Psoas muscle (tissue), 8 donors: ENCODE measurements at places on chromosomes 1 and 21. TPM values are rescaled to one million over a fixed set of nuclear protein-coding genes. Genes with fewer than 3 reads are reported as not detected.

- no peak for DNase-seq
Observed at GRCh38 chr1:20058531-20058930, 11.5 kb upstream of the PLA2G5 start.

DNA sequence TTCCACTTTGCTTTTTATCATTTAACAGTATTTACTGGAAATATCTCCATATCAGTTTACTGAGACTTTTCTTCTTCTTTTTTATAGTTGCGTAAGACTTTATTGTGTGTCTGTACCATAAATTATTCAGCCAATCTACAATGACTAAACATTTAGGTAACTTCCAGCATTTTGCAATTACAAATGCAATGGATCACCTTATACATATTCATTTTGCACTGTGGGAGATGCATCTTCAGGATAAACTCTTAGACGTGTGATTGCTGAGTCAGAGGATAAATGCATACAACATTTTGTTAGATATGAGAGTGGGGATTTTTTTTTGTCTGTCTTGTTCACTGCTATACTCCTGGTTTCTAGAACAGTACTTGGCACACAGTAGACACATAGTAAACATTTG is 95.7 kb upstream of the GCLM start:
- DNase-seq, result no peak

DNA sequence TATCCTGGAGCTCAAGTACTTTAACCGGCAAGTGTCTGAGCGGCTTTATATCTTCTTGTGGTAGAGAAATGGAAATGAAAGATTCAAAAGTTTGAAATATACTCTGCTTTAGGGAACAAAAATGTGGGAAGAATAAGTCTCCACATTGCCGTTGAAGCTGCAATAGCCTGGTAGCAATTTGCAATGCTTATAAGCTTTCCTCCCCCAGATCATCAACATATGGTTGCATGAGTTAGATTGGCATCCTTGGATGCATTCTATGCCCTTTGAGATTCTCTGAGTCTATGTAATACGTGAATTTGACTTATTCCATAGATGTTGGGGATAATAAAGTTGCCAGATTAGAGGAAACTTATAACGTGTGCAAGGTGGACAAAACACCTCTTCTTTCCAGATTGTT is 86.1 kb upstream of the KCNK1 start:
- DNase-seq, result no peak

- DNase-seq, result no peak
Observed at GRCh38 chr1:209542585-209542984, 40.9 kb upstream of the CAMK1G start.

- no peak for DNase-seq
Observed at GRCh38 chr1:234600418-234601281, 9.3 kb downstream of the IRF2BP2 start.

DNA sequence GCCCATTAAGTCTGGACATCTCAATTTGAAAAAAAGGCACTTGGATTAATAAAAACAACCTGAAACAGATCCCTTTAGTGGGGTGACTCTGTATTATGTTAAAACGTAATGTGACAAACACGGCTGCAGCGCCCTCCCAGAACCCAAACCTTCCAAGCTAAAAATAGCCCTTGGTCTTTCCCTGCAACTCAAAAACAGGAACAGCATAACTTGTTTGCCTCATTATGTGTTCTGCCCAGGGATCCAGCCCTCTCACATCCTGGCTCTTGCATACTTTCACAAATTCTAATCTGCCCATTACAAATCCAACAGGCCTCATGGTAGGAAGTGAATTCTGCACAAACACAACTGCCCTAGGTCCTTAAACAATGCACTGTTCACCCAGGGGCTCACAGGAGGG is 94.7 kb upstream of the GADD45A start:
- DNase-seq, result no peak

DNA sequence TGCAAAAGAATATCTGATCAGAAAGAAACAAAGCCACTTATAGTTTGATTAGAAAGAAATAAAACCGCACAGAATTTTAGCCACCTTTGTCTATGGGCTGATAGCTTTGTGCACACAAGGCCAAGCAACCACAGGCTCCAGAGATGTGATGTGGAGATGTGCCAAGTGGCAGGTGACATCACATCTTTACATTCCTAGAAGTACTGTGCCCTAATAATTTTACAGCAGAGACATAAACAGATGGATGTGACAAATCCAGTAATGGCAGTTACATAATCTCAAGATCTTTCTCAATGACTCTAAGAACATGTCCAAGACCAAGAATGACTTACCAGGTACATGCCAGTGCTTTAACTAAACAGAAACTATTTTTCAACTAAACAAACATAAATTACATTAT is 159.5 kb downstream of the LTN1 start:
- DNase-seq, result no peak

DNA sequence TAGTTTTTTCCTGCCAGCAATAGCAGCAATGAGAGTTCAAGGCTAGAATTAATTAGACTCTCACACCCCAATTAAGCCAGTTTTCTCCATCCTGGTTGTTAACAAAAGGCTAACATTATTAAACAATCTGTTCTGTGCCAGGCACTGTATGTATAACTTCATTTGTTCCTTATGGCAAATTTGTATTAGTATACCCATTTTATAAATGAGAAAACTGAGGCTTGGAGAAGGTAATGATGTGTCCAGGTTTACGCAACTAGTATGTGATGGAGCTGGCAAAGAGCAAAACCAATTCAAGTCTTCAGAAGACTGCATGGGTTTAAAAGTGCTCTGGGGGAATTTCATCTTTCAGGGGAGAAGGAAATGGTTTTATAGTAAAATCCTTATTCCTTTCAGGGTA is 38.3 kb upstream of the SLC9A1 start:
- no peak for DNase-seq

FPGT gene
- total RNA-seq, result 9.4 TPM

SELENBP1 gene
- 89.2 TPM for total RNA-seq

SLC30A2 gene
- 3.6 TPM for total RNA-seq

CFHR3 gene
- total RNA-seq, result not detected
